ENCODE measurements at places on chromosomes 5 and 9.

GRCh38 chr5:142841511-142842265 is 71.5 kb downstream of the ARHGAP26 start:
- no peak for DNase-seq

DNA sequence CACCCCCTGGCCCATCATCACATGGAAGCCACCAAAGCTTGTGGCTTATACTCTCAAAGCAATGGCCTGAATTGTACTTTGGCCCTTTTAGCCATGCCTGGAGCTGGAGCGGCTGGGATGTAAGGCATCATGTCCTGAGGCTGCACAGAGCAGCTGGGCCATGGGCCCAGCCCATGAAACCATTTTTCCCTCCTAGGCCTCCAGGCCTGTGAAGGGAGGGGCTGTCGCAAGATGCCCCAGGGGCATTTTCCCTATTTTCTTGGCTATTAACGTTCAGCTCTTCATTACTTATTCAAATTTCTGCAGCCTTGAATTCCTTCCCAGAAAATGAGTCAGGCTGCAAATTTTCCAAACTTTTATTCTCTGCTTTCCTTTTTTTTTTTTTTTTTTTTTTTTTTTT is 27.7 kb downstream of the FST start:
- no peak for DNase-seq

- no peak for DNase-seq
These were observed 21.7 kb downstream of the CDH10 start for GRCh38 chr5:24623031-24623430.

GRCh38 chr5:7759257-7759871 is 91.6 kb downstream of the CFAP90 start:
- DNase-seq = no peak

- no peak for DNase-seq
These were observed 21.2 kb downstream of the TRIM14 start for GRCh38 chr9:98097836-98098235.

DNA sequence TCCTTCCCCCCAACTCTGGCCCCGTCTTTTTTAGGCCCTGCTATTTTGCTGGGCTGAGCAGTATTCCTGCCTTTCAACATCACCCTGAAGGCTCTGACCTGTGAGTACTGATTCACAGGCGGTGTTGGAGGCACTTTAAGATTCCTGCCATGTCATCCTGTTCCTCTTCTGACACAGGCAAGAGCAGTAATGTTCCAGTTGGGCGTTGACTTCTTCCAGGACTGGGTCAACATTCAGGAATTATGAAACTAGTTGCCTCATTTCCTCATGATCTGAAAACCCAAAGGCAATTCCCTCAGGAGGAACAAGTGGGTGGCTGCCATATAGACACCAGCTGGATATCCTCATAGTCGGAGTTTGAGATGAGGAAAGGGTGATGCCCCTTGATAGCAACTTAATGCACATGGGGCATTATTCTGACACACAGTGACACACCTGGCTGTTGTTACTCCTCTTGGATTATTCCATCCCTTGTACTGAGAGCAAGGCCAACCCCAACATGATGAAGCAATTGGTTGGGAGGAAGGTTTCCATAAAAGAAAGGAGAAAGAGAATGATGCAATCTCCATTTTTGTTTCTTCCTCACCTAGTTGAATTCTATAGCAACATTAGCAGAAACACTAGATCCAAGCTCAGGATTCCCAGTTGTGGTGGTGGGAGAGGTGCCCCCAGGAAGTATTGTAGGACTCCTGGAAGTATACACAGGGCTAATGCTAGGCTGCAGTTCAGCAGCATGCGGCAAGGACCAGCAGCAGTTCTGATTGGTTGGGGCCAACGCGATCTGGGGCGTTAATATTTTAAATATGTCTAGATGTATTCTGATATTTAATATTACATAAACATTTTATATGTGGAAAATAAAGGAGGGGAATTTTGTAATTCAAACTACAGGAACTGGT is 19.6 kb upstream of the GLRX start:
- DNase-seq = no peak
